Fibroblast of mammary gland (primary cell): ENCODE measurements at places on chromosomes 1 and 21.
A peak's percentile ranks its signal among the peaks of the same experiment; 100 is the strongest.

- DNase-seq: no peak
These were observed 37.1 kb upstream of the NBL1 start for GRCh38 chr1:19606817-19607642.

- no peak for DNase-seq
These were observed 27.7 kb upstream of the ATP5PO start for GRCh38 chr21:33943293-33943692.

DNA sequence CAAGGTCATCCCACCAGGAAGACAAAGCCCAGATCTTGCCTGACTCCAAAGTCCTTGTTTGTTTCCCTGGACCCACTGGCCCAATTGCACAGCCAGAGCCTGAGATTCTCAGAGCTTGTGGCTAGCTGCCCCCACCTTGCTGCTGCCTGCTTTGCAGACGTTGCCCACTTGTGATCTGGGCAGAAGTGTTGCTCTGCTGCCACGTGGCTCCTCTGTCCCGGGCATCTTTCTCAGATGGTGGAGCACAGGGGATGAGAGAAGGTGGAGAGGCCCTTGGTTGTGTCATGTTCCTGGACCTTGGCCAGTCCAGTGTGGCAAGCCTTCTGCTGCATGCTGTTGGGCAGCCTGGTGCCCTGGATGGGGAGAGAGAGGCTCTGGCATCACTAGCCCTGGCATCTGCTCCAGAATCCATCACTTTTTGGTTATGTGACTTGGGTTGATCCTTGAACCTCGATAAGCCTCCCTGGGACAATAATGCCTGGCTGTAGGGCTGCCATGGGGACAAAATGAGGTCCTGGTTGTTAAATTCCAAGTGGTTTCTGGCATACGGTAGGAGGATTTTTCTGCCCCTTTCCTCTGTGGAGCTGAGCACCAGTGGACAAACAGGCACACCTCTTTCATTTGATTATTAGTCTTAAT, 1.5 kb upstream of the NR0B2 start:
- DNase-seq: no peak

DNA sequence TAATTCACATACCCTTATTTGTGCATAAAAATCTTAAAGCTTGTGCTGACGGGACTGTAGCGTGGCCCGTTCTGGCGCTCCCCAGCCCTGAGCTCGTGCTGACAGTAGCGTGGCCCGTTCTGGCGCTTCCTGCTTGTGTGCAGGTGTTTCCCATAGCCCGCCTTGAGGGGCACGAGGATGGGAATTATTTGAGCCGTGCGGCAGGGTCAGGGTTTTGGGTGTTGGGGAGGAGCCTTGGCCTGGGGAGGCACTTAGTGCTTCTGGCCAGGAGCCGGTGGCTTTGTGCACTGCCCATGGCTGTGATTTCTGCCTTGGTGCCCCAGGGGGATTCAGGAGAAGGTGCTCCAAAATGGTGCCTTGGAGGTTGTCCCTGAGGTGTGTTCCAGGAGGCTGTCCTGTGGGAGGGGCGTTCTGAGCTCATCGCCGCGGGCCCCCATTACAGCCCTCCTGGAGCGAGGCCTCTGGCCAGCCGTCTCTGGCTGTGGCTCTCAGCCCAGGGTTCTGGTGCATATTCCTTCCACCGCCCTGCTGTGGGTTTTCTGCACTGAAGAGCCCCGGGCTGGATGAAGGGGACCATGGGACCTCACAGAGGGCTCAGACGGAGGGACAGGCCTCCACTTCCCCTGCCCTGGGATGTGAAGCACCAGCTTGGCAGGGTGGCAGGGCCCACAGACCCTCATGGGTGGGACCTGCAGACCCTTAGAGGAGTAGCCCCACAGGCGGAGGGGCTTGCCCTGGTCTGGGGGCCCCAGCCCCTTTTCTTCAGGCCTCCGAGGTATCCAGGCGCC, 6.6 kb downstream of the SLX9 start:
- DNase-seq: no peak

DNA sequence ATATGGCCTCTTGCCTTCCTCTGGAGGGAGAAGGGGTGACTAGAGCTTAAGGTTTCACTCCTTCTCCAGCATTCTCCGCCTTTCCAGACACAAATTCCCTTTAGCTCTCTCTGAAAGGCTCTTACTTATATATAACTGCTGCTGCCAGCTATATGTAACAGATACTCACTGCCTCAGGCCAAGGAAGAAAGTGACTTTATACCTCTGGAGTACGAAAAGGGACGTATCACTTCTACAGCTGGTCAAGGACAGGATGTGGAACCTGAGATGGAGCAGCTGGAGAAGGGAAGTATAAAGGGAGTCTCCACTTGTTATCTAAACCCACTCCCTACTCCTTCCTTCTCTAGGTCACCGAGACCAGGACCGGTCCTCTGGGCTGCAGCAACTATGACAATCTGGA, 102.4 kb downstream of the BRINP2 start:
- DNase-seq: no peak

DNA sequence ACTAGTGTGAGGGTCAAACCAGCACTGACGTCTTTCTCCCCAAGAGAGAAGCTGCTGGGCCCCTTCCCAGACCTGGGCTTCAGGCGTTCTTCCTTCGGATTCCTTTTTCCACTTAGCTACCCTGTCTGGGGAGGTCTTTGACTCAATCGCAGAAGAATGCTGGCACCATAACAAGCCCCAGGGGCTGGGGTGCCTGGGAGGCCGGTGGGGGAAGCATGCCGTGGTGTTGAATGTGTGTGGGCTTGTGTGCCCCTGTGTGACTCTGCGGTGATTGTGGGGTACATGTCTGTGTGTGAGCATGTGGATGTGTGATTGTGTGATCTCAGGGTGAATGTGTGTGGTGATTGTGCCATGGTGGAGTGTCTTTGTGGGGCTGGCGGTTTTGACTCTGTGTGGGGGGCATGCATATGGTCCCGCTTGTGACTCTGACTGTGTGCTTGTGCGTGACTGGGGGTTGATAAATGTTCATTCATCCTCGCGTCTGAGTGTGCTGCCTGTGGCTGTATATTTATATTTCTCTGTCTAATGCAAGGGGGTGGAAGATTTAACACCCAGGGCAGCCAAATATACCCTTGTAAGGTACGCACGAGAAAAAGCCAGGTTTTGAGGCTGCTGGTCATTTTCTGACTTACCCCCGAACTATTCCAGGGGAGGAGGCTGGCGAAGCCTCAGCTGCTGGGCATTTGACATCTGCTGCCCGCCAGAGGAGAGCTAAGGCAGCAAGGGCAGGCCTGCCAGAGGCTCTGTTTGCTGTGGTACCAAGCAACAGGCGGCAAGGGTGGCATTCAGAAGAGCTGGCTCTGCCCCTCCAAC, 1.1 kb upstream of the SYNC start:
- peak; percentile 93 for DNase-seq

DNA sequence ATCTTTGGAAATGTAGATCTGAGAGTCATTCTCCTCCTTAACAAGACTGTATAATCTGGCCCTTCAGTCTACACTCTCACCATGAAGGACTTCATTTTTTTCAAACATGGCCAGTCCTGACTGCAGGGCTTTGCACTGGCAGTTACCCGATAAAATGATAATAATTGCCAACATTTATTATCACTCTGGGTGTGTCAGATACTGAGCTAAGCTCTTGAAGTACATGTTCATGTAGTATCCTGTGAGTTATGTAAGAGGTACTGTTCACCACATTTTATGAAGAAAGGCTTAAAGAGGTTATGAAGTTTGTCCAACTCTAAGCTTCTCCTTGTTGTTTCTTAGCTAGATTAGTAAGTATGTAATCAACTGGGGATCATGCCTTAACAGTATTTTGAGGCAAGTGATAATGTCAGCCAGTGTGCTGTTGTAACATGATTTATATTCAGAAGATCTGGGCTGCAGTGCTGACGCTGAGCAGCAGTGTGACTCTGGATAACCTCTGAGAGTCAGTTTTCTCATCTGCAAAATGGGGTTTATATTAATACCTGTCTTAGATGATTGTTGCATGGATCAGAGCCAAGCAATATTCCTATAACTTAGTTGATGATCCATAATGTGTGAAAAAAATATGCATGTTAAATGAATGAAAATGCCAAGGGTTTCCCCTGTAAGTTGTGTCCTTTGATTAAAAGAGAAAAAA, 42.1 kb upstream of the LEPR start:
- no peak for DNase-seq

DNA sequence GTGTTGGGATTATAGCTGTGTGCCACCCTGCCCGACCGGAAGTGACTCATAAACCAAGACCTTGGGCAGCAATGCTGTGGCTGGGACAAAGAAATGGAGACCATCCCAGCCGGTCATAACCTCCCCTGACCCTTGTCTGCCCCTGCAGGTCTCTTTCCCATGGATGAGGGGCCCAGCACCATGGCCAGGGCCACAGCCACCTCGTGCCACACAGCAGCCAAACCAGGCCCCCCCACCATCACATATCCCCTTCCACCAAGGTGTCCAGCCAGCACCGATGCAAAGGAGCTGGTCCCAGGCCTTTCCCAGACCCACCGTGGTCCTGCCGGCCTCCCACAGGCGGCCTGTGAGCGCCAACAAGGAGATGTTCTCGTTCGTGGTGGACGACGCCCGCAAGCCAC, 42.2 kb downstream of the FHAD1 start:
- no peak for DNase-seq

DNA sequence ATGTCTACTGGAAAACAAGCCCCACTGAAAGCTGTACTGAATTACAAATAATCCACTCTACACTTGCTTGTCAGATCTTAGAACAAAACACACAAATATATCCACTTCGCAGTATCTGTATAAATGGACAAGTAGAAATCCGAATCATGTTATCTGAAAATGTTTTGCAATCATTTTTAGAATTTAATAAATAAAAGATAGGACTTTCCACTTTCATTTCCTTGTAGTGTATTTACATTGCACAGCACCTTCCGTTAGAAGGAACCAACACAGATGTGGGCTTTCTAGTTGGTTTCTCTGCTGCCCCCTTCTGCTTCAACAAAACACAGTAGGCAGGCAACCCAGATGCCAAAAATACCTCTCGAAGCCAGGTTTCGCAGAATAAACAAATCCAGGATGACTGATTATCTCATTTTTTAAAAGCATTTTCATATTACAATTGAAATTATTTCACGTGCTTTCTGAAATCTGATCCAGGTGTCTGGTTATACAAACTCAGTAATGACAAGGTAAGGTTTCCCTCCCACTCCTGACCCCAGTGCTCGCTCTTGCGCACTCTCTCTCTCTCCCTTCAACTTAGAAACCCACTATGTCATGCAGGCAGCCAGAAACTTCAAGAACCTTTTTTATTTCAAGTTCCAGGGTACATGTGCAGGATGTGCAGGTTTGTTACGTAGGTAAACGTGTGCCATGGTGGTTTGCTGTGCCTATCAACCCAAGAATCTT, 389.9 kb downstream of the SMYD3 start:
- DNase-seq: peak; percentile 62

DNA sequence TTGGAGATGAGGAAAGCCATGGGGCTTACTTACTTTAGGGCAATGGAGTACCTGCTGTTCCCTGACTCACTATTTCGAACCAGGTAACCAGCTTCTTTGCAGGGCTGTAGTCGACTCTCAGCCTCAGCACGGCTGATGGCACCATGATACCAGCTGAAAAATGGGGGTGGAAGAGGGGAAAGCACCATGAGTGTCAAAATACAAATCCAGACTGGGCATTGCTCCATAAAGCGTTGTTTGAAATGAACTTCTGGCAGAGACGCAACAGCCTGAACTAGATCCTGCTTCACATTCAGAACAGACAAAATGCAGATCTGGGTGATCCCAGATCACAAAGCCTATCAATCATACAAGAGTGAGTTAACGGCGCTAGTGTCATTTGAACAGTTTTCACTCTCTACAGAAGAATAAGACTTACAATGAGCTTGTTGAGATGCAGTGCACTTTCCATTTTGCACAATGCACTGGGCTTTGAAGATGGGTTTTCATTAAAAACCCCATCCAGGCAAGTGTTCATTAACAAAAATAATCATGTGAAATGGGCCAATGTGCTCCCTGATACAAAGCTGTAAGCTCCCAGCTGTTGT, 16.0 kb upstream of the TDRD10 start:
- no peak for DNase-seq

DNA sequence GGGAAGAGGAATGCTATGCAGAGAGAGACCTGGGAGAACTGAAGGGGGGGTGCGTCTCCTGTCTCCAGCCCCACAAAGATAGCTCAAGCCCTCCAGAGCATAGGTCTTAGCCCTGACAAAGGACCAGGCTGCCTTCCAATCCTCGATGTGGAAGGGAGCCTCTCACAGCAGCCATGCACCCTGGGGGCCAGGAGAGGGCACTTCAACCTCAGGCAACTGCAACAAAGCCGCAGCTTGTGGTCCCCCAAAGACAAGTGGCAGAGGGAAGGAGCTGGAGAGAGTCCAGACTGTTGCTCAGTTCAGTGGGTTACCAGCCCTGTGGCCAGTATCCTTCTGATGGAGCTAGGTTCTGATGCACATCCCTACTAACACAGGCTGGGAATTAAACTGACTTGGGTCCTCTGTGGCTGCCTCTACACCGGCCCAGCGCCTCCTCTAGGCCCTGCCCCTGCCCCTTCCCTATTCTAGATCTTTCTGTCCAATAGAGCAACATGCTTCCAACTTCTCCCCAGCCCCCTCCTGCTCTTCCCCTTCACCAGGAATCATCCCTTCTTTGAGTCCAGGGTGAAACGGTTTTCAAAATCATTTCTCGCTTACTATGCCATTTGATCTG, 100.7 kb upstream of the SPATA6 start:
- DNase-seq: peak; percentile 54

DNA sequence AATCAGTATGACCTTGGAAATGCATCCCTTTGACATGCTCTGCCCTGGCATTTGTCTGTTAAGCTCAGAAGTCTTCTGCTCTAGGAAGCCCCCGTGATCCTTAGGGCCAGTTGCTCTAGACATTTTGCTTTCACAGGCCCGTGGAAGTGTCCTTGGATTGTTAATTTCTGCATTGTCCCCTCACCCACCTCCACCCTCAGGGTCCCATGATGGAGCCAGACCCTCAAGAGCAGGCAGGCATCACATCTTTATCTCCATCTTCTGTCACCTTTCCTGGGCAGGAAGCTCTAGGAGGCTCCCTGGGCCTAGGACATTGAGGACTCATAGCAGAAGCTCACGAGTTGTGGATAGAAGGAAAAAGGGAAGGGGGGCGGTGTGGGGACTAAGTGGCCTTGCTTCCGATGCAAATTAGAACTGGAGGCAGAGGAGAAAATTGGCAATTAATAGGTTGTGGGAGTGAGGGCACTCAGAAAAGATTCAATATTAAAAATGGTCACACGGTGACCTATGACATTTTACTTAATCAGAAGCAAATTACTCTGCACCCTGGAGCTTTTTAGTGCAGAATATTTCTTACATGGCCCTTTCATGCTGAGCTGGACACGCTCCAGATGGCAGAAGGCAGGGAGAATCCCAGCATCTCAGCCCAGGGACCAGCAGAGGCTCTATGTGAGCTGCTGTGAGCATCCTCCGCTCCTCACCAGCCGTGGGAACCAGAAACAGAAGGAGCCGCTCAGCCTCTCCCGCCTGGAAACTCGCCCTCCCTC, 185.0 kb downstream of the MATN1 start:
- no peak for DNase-seq

- DNase-seq: peak; percentile 0
These were observed 311.4 kb downstream of the USH2A start for GRCh38 chr1:216111842-216112241.

- DNase-seq: no peak
These were observed 181.3 kb downstream of the C1orf21 start for GRCh38 chr1:184568148-184568547.
